ENCODE measurements at places on chromosomes 11 and 22. TPM values are rescaled to one million over a fixed set of nuclear protein-coding genes. Genes with fewer than 3 reads are reported as not detected.

DNA sequence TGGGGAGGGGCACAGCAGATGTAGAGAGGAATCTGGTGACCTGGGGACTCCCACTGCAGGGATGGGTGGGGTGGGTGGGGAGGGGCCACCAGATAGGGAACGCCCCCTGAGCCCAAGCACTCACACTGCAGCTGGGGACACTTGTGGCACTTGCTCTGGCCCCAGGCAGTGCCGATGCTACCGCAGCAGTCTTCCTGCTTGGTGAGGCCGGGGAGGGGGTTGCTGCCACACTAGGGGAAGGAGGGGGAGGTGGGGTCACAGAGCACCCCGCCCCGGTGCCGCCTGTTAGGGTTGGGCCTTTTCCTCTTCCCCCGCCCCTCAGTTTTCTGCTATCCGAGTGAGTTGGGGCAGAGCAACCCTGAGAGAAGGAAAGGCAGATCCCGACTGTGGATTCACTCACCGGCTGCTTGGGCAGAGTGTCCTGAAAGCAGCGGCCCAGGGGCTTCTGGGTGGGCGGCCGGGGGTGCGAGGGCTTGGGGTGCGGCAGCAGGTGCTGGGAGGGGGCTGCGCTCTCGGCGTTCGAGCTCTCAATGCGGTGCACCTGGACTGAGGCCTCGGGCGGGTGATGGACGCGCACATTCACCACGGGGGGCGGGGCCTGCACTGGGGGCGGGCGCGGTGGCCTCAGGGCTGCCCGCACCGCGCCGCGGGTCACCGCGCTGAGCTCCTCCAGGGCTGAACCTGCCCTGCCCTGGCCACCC is 4.7 kb downstream of the LTBP3 start:
- peak; percentile 32 for ATAC-seq

- no peak for ATAC-seq
These were observed 25.5 kb downstream of the FAM118A start for GRCh38 chr22:45335021-45335818.

DNA sequence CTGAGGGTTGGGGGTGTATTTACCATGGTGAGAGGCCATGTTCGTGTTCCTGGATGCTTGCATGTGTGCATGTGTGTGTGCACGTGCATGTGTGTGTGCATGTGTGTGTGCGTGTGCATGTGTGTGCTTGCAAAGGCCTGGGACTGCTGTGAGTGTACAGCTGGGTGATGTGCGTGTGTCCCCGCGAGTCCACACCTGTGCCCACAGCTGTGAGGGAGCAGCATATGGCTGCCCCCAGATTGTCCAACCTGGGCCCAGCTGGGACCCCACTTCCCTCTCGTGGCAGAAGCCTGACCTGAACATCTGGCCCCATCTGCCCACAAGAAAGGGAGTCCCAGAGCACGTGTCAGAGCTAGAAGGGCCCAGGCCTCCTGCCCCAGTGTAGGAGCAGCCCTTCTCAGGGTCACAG is 8.4 kb upstream of the CD248 start:
- no peak for ATAC-seq

- no peak for ATAC-seq
These were observed 18.2 kb downstream of the MCAM start for GRCh38 chr11:119298726-119299125.

GRCh38 chr11:20045098-20045688 is 115.1 kb downstream of the DBX1 start:
- no peak for ATAC-seq

- ATAC-seq, result peak; percentile 71
These were observed 10.6 kb downstream of the TMEM184B start for GRCh38 chr22:38262051-38262795.

DNA sequence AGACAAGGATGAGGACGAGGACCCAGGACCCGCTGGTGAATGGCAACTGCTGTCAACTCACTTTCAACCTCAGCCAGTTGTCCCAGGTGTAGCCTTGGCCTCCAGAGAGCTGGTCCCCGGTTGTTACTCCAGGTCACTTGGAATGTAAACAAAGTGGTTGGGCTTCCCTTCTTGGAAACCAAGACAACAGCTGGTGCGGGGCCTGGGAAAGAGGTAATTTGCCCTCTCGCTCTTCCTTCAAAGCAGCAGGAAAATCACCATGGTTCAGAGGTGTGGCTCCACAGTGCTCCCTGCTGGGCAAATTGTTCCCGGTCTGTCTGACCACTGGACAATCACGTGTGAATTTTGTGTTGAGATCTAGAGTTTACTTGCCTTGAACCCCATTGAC is 15.0 kb downstream of the SLC1A2 start:
- ATAC-seq, result no peak

GRCh38 chr11:45935349-45936064 is 13.1 kb downstream of the LARGE2 start:
- ATAC-seq, result no peak

DNA sequence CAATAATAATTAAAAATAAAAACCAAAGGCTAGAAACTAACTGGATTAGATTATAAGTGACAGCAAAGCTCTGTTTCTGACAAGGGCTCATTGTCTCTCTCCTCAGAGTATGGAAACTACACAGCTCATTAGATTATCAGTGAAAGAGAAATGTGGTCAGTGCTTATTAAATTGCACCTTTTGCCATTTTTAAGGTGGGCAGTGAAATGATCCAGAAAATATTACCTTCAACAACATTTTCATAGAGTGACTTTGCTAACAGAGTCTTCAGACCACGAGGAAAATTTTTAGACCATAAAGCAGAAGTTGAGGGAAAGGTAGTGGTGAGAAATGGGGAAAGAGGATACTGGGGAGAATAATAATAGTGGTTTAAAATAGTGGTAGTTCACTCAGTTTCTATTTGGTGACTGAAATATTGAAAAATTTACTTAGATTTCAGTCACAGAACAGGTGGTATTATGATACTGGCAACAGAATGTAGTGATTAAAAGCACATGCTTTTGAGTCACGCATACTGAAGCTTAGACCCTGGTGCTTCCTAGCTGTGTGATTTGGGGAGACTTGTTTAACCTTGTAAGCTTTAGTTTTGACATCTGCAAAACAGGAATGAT is 684.0 kb upstream of the CCDC90B start:
- ATAC-seq, result no peak

GRCh38 chr11:70755410-70756158 is 357.3 kb downstream of the CTTN start:
- ATAC-seq, result peak; percentile 85

DNA sequence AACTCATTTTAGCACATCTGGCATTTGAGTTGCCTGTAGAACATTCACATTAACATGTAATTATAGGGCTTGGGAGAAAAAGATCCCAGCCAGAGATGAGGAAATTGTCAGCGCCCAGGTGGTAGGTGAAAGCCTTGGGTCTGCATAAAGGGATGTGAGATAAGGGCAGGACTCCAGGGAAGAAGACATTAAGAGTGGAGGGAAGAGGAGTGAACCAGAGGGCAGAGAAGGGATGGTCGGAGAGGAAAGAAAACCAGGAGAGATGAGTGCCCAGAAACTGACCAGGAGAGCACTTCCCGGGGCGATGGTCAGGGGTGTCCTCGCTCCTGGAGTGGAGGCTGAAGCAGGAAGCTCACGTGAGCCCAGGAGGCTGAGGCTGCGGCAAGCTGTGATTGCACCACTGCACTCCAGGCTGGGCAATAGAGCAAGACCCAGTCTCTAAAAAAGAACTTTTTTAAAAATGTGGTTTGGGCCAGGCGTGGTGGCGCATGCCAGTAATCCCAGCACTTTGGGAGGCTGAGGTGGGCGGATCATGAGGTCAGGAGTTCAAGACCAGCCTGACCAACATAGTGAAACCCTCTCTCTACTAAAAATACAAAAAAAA is 20.3 kb upstream of the DGKZ start:
- ATAC-seq, result no peak

GRCh38 chr11:11988681-11989261 is 19.7 kb downstream of the DKK3 start:
- ATAC-seq, result no peak

- ATAC-seq, result no peak
These were observed 489.6 kb downstream of the MN1 start for GRCh38 chr22:27311698-27312550.

DNA sequence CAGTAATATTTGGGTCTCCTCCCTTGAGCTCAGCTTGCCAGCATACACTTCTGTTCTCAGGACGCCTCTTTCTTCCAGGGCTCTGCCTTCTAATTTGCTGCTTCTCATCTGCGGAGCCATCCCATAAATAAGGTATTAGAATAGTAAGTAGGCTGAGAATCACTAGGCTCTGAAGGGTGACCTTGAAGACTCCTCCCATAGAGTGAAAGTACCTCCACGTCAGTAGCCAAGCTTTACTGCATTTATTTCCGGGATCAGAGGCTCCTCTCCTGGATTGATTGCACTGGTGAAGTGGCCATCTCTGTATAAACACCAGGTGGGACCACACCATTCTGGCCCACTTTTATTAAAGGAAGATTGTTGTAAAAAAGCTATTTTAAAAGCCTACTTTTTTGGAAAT is 315.5 kb downstream of the FAT3 start:
- ATAC-seq, result no peak

GRCh38 chr22:31346255-31346732 is at the start of gene PATZ1:
TSS of gene PATZ1 (minus strand) at chr22:31346346. CDS start at chr22:31345602, 744 bp downstream.
- peak; percentile 42 for ATAC-seq

Gene BIK
- total RNA-seq, result 4.0 TPM

Gene PANX2
- total RNA-seq, result 16.6 TPM
